Osteoblast (primary cell): ENCODE measurements at places on chromosomes 3 and 15. TPM values are rescaled to one million over a fixed set of nuclear protein-coding genes. Genes with fewer than 3 reads are reported as not detected.

Gene ITIH1
- total RNA-seq, result not detected in 2 replicates

GRCh38 chr3:190182418-190183043 lies 61.8 kb upstream of the P3H2 start:
- no peak for DNase-seq

DNA sequence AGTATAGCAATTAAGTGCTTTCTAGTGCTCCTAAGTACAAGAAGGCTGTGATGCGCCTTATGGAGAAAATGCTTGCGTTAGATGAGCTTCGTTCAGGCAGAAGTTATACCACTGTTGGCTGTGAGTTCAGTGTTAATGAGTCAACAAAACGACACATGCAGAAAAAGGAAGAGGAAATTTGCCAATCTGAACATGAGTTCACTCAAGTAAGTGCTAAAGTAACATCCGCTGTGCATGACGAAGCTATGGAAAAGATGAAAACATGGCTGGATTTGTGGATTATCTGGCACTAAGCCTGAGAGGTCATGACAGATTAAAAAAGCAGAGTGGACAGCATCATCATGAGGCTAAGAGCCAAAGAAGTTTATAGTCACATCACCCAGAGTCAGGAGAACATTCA lies 36.9 kb downstream of the SH3BP5 start:
- peak; percentile 87 for DNase-seq

- peak; percentile 84 for DNase-seq
These were observed 154.0 kb downstream of the ADAMTS9 start for GRCh38 chr3:64533617-64534317.

DNA sequence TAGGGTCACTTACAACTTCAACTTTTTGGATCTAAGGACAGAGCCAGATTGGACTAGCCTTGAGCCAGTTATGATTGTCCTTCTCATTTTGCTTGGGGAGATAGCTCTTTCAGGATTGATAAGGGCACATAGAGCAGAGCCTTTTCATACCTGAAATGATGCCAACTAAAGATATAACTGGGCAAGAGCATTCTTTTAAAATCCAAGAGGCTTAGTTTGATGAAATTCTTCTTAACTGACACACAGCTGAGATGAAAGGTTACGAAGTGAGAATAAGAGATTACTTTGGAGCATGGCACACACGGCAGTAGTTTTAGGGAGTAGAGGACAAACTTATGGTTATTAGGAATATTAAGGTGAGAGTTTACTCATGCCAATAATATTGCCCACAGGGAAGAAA lies 12.7 kb downstream of the CD200 start:
- DNase-seq, result peak; percentile 17

GRCh38 chr3:146889626-146890025 lies 284.5 kb upstream of the PLSCR5 start:
- no peak for DNase-seq

GRCh38 chr3:187103251-187103650 lies 36.0 kb downstream of the RPL39L start:
- DNase-seq, result no peak

- DNase-seq, result no peak
These were observed 250.7 kb upstream of the ROBO2 start for GRCh38 chr3:76789237-76789636.

DNA sequence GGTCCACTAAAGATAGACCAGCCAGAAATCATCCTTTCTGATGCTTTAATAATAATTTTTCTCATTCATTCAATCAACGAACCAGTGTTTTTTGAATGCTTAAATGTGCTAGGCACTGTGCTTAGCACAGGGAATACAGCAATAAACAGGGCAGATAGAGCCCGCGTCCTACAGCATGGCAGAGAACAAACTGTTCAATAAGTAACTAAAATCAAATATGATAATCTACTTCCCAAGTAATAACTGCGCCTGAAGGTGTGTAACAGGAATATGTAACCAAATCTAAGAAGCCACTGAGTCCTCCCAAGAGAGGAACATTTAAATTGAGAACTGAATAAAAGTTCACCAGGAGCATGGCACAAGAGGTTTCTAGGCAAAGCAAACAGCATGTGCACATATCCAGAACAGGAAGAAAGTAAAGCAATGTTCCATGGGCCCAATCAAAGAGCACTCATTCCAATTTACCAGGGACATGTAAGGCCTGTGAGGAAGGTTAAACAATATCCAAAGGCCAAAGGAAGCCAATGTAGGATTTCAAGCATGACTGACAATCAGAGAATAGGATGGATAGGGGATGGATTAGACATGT lies 311.0 kb upstream of the RARB start:
- no peak for DNase-seq

GRCh38 chr3:87468938-87469337 lies 192.6 kb upstream of the POU1F1 start:
- DNase-seq, result peak; percentile 29

- DNase-seq, result peak; percentile 58
These were observed 37.7 kb upstream of the RAB6B start for GRCh38 chr3:133933097-133934024.

DNA sequence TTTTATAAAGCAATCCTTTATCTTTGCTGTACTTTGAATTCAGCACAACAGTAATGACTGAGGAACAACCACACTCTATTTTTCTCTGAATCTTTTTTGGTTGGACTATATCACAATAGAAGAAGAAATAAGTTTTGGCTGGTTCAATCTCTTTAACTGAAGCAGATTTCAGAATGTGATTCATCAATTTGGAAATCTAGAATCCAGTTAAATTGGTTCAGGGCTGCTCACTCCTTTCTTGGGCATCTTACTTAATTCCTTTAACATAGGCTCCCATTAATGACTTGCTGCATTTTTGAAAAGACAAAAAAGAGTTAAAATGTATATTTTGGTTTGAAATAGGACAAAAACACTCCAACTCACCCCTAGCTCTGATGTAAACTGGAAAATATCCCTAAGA lies 688.3 kb upstream of the NECTIN3 start:
- no peak for DNase-seq

- no peak for DNase-seq
These were observed 1.1 kb downstream of the BLM start for GRCh38 chr15:90718232-90718631.

Gene PPARG
- total RNA-seq, result 7.2 and 9.4 TPM in 2 replicates

DNA sequence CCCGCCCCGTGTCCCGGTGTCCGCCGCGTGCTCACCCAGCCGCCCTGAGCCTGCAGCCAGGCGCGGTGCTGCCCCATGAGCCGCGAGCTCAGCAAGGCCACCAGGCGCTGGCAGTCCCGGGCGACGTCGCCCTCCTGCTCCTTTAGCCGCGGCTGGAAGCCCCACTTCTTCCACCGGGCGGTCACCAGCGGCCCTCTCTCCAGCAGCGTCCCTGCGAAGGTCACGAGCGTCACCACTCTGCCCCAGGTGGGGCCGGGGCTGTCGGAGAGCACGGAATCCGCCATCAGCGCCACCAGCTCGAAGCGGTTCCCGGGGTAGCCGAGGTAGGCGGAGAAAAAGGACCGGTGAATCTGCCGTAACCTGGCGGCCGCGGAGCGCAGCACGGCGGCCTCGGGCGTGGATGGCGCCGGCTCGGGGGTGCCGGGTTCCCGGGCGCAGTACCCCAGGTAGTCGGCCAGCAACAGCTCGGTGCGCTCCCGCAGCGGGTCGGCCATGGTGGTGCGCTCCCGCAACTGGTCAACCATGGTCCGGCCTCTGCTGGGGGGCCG lies 298 bp downstream of the BCL2L10 start:
- peak; percentile 77 for DNase-seq

GRCh38 chr15:67202091-67202490 lies 52.4 kb downstream of the AAGAB start:
- no peak for DNase-seq

GRCh38 chr3:195696632-195697278 lies 24.0 kb upstream of the MUC20 start:
- DNase-seq, result peak; percentile 72

DNA sequence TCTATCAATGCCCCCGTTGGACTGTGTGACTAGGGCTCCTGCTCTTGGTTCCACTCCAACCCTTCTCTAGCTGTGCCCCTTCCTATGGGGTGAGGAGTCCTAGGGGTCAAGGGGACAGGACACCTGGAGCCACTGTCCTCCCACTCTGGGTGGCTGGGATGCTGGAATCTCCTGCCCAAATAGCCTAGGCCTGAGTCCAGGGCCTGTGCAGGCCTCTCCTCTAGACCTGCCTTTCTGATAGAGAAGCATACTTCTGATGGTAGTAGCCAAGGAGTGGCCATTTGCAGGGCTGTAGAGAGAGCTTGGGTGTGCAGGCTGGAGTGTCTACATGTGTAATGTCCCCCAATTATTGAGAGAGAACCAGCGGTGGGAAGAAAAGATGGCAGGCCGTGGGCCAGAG lies 54.2 kb downstream of the ITGA11 start:
- DNase-seq, result no peak

- peak; percentile 93 for DNase-seq
These were observed 12.4 kb downstream of the TNK2 start for GRCh38 chr3:195895861-195896360.

DNA sequence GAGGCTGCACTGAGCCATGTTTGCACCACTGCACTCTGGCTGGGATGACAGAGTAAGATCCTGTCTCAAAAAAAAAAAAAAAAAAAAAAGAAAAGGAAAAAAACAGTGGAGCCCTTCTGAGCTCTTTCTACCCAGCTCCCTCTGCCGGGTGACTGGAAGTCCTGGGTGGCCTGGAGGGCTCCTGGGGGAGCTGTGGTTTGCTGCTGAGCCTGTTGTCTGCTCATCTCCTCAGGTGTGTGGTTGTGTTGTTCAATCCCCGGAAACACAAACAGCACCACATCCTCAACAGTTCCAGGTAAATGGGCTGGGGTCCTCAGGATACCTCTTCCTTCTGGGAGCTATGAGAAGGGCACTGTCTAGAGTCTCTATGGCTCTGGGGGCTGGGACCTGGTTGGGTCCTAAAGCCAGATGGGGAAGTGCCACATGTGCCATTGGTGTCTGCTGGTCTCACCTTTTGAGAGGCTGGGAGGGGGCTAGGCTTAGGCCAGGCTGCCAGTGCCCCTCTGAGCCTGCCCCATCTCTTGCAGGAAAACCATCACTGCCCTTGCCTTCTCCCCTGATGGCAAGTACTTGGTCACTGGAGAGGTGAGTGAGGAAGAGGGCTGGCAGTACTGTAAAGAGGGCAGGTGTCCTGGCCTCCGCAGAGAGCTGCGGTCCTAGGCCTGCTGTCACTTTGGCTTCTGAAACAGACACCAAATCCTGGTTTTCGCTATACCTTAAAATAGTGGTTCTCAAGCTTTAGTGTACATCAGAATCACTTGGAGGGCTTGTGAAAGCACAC lies 17.1 kb upstream of the JMJD7 start:
- peak; percentile 66 for DNase-seq

DNA sequence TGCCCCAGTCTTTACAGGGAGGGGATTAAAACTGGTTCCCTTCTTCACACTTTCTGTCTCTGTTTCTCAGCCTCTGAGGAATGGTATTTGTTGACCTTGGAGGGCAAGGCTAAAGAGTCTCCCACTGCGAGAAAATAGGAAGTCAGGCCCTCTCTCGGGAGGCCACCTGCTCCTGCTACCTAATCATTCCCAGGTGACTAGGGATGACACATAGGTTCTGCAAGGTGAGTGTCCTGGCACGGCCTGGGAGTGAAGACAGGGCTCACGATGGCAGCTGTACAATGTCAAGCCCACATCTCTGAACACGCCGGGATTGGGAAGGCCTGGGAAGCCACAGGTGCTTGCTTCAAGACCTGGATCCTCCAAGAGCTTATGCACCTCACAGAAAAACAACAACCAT lies 314.2 kb downstream of the NTRK3 start:
- DNase-seq, result no peak

DNA sequence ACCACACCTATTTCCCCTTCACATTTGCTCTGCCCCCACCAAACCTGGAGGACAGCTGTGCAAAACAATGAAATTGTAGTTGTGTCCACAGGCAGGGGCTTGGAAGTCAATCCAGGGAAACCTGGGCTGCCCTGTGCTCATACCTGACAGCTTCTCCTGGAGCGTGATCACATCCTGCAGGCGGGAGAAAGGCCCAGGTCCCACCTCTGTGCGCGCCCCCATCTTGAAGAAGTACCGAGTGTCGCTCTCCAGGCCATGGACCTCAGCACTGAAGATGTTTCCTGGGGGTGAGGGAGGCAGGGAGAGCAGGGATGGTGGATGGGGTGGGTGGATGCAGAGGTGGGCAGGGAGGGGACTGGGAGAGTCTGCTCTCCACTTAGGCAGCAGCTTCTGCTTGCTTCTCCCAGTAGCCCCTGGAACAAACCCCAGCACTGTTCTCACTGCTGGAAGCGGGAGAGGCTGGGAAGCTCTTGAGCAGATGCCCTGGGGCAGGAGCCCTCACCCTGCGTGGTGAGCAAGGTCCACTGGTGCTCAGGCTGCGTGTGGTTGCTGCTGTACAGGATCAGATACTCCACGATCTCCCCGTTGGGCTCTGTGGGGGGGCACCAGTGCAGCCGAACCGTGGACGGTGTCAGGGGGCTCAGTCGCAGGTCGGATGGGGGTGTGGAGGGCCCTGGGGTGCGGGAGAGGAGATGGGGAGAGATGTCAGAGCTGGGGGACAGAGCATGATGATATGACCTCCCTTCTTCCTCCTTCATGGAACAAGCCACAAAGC lies 10.7 kb upstream of the IGDCC3 start:
- DNase-seq, result no peak

DNA sequence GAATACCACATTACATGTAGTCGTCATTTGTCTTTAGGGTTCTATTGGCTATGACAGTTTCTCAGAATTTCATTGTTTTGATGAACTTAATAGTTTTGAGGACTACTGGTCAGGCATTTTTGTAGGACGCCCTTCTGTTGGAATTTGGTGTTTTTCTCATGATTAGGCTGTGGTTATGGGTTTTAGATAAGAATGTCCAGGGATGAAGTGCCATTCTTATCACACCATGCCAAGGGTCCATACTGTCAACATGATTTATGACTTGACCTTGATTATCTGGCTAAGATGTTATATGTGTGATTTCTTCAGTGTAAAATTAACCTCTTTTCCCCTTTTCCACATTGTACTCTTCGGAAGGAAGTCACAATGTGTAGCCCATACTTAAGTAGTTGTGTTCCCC lies 135.3 kb downstream of the DIPK2A start:
- no peak for DNase-seq

DNA sequence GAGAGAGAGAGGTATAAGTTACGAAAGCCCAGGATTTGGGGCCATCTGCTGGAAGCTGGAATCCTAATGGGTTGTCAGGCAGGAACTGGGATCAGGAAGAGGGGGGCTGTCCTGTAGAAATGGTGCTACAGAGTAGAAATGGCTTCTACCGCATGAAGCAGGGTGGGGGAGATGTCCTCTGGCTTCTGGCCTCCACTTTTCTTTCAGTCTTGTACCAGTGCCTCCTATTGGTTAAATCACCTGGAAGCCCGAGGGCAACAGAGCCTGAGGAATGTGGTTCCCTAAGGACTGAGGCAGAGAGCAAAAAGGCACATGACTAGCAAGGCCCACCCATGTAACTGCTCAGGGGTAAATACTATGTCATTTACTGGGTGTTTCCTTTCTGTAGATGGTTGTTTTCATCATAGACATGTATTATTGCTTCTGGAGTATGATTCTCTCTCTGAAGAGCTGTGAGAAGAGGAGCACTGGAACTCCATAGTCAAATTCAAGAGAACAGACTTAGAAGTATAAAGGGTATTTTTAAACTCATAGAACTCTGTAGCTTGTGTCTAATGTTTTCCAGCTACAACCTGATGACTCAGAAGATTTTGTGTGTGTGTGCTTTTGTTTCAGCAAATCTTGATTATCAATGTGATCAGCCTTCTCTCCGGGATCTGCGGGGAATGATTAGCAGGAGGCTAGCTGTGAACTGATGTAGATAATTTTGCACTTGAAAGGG lies 20.2 kb upstream of the MITF start:
- no peak for DNase-seq
